ENCODE measurements at places on chromosomes 1 and 21. TPM values are rescaled to one million over a fixed set of nuclear protein-coding genes. Genes with fewer than 3 reads are reported as not detected.

- H3K4me3 ChIP-seq, result no peak overlapping the region
- peaks cover 3% of the 10 kb centered on the region for H3K4me1 ChIP-seq
- DNase-seq, result no peak
- no peaks in the 10 kb centered on the region for H3K36me3 ChIP-seq
- H3K27me3 ChIP-seq, result no peaks in the 10 kb centered on the region
Observed at GRCh38 chr1:231594123-231594522, 32.5 kb upstream of the DISC1 start.

DNA sequence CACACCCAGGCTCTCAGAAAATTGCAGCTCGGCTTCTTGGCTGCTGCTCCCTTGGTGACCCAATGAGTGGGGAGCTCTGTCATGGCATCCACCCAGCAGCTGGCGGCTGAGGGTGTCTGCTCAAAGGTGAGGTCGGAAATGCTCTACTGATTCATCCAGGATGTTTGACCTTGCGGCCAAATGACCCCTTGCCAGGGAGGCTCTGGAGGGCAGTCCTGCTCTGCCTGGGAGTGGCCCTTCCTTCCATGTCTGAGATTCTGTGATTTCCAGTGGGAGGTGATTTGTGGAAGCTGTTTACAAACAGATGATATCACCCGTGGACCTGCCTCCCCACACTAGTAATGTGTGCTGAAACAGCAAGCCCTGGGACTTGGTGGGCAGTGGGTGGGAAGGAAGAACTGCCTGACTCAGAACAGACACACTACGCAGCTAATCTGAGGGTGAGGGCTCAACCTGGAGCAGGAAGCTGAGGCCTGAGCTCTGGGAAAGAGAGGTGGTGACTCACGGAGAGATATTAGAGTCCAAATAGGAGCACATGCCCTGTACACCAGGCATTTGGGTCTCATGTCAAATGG lies 3.0 kb downstream of the CRCT1 start:
- H3K27me3 ChIP-seq, result peaks cover 31% of the 10 kb centered on the region
- no peak for DNase-seq

- DNase-seq, result no peak
- no peaks in the 10 kb centered on the region for H3K27me3 ChIP-seq
- H3K4me3 ChIP-seq, result no peak overlapping the region
- peak overlapping the region; percentile 77 for H3K27ac ChIP-seq
- H3K36me3 ChIP-seq, result no peaks in the 10 kb centered on the region
- peaks cover 13% of the 10 kb centered on the region for H3K4me1 ChIP-seq
Observed at GRCh38 chr1:12552951-12553921, 64.8 kb downstream of the DHRS3 start.

AKR7A3 gene
- not detected for polyA plus RNA-seq

DNA sequence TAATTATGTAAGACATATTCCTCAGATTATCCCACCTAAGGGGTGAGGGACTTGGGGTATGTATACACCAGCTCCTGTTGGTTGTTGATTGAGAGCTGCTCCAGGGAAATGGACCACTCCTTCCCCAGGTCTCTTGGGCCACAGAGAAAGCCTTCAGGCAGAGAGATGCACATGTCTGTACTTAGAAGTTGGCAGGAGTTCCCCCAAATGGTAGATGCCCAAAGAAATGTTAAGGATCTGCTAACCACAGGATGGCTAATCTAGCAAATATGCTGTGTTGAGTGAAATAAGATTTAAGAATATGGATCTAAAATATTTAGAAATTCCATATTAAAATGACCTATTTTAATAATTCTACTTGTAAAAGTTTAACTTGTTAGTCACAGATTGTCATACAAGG lies 100.8 kb upstream of the DNAH14 start:
- DNase-seq, result no peak
- H3K4me3 ChIP-seq, result no peak overlapping the region
- no peak overlapping the region for H3K27ac ChIP-seq

DNA sequence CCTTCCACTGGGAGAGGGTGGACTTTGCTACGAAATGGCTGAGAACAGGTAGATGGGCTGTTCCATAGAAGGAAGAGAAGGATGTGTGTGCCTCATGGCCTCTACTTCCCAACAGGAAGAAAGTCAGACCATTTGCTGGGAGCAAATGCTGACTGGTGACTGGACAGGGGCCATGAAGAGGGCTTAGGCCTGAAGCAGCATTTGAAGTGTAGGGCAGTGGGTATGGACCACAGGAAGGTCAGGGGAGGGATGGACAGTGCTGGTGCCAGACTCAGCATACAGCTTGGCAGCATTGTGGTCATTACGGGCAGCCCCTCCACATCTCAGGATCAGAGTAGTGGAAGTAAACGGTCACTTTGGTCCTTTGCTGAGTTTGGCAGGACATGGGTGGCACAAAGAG lies 275.7 kb downstream of the MATN1 start:
- H3K36me3 ChIP-seq, result no peaks in the 10 kb centered on the region
- H3K27me3 ChIP-seq, result no peaks in the 10 kb centered on the region
- no peak overlapping the region for H3K4me3 ChIP-seq
- H3K4me1 ChIP-seq, result no peaks in the 10 kb centered on the region
- no peak for DNase-seq

DNA sequence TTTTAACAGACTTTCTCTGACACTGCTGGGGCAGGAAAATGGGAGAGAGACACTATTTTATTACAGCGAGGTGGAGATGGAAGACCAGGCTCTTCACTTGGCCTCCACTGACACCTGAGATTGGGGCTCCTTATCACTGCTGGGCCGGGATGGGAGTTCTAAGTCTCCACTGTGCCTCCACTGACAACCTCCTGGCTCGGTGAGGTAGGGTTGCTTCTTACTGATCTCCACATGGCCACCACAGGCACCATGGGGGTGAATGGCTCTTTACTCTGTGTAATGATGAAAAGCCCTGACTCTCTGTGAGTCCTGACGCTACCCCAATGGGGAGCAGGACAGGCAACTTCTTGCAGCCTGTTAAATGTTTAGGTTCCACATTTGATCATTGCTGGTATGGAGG lies 67.7 kb downstream of the ATP1A1 start:
- H3K27ac ChIP-seq, result no peak overlapping the region
- H3K4me3 ChIP-seq, result no peak overlapping the region
- H3K36me3 ChIP-seq, result no peaks in the 10 kb centered on the region
- H3K27me3 ChIP-seq, result no peaks in the 10 kb centered on the region
- H3K4me1 ChIP-seq, result no peaks in the 10 kb centered on the region

SPRR5 gene
- not detected for polyA plus RNA-seq

- H3K27ac ChIP-seq, result no peak overlapping the region
- DNase-seq, result no peak
- H3K4me3 ChIP-seq, result no peak overlapping the region
- H3K36me3 ChIP-seq, result no peaks in the 10 kb centered on the region
- H3K27me3 ChIP-seq, result no peaks in the 10 kb centered on the region
Observed at GRCh38 chr1:110597966-110598365, 8.2 kb downstream of the KCNA2 start.

CRYAA gene
- not detected for polyA plus RNA-seq

GRCh38 chr1:107058245-107059032 lies 2.0 kb downstream of the PRMT6 start:
- H3K27me3 ChIP-seq, result no peaks in the 10 kb centered on the region
- peaks cover 10% of the 10 kb centered on the region for H3K36me3 ChIP-seq
- no peak overlapping the region for H3K27ac ChIP-seq

DNA sequence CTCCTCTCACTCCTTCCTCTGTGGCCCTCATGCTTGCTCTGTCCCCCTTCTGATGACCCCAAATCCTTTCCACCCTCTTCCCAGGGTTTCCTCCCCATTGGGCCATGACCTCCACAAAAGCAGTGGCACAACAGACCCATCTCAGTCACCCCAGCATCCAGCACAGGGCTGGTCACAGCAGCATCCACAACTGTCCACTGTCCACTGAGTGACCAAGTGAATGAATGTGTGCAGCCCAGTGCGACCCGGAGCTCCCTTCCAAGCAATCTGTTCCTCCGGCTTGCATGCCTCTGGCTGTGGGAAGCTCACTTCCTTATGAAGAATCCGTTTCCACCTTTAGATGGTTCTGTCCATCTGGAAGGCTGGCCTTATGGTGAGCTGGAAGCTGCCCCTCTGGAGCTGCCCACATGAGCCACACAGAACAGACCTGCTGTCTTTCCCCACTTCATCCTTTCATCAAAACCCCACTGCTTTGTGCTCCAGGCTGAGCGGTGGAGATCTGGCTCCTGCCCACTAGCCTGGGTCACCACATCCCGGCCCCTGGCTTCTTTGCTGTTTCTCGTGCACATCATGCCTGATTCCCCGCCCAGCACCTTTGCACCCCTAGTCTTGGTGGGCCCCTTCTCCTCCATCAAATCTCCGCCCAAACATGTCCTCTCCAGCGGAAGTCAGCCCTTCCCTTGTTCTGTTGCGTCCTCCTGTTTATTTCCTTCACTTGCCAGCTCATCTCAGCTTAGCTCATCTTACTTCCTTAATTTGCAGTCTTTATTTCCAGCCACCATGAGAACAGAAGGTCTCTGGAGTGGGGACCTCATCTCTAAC lies 56.4 kb downstream of the EDN2 start:
- H3K27me3 ChIP-seq, result no peaks in the 10 kb centered on the region
- no peak for DNase-seq
- no peaks in the 10 kb centered on the region for H3K36me3 ChIP-seq
- H3K4me3 ChIP-seq, result no peak overlapping the region
- H3K4me1 ChIP-seq, result peaks cover 28% of the 10 kb centered on the region
- H3K27ac ChIP-seq, result no peak overlapping the region

DNA sequence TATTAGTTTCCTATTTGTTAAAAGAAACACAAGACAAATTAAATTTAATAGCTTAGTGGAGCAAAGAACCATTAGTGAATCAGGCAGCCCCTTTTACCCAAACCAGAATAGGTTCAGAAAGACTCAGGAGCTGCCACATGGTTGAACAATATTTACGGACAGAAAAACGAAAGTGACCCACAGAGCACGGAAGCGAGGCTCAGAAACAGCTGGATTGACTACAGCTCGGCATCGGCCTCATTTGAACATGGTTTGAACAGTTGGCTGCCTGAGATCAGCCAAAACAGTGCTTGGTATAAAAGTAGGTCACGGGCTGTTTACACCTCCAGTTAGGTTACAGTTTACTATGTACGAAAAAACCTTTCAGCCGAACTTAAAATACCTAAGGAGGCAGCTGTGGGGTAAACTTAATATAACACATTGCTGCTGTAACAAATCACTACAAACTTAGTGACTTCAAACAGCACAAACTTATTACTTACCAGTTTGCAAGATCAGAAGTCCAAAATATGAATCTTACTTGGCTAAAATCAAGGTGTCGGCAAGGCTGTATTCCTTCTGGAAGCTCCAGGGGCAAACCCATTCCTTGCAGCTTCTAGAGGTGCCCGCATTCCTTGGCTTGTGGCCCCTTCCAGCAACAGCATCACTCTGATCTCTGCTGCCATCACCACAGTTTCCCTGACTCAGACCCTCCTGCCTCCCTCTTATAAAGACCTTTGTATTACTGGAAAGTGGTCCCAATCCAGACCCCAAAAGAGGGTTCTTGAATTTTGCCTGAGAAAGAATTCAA lies 11.8 kb downstream of the PADI4 start:
- DNase-seq, result no peak
- H3K36me3 ChIP-seq, result no peaks in the 10 kb centered on the region
- no peak overlapping the region for H3K27ac ChIP-seq

DNA sequence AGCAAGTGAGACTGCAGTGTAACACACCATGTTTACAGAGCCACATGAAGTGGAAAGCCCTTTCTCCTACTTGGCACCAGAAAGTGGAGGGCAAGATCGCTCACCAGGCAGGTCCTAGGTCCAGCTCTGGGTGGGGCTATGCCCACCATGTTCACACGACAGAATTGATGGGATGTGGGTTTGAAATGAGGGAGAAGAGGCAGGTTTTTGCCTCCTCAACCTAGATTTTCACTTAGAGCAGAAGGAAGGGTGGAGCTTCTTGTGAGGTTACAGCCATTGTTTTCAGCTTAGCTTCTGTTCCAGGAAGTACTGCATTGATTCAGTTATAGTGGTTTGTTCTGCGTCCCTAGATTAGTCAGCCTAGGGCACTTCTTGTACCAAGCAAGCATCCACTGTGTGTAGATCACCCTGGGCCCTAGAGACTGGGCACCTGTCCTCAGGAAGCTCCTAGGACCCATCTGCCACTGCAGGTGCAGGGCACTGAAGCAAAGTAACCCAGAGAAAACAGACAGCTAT lies 2.3 kb downstream of the CD53 start:
- no peak overlapping the region for H3K4me3 ChIP-seq
- H3K36me3 ChIP-seq, result no peaks in the 10 kb centered on the region
- DNase-seq, result no peak

GRCh38 chr1:200206340-200206739 lies 178.8 kb downstream of the NR5A2 start:
- no peaks in the 10 kb centered on the region for H3K4me1 ChIP-seq
- H3K27ac ChIP-seq, result no peak overlapping the region
- H3K27me3 ChIP-seq, result no peaks in the 10 kb centered on the region
- no peak for DNase-seq

DNA sequence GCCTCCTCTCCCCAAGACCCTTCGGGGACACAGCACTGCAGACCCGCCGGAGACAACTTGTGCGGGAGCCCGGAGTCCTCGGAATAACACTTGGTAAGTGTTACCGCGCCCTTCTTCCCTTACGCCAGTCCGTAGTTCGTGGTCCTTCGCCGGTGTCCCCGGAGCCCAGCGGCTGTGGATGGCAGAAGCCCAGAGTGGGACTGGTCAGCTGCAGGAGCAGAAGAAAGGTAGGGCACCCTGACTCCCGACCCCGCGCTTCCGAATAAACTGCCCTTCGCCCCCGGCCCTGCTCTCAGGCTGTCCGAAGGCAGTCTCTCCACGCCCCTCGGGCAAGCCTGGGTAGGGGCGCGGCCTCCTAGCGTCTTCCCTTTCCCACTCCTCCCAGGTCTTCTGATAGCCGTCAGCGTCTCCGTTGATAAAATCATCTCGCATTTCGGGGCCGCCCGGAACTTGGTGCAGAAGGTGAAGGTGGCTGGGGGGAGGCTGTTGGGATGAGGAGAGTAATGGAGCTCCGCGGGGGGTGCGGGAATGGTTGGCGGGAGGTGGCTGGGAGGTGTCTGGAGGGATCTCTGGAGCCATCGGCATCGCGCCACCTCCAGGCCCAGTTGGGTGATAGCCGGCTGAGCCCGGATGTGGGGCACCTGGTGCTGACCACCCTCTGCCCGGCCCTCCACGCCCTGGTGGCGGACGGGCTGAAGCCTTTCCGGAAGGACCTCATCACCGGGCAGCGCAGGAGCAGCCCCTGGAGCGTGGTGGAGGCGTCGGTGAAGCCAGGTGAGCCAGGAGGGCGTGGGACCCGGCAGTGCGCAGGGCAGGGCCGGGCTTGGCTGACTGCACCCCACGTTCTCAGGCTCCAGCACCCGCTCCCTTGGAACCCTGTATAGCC lies 4.3 kb downstream of the RUSC1 start:
- peak; percentile 67 for DNase-seq
- peak overlapping the region; percentile 93 for H3K27ac ChIP-seq
- H3K27me3 ChIP-seq, result no peaks in the 10 kb centered on the region
- H3K4me3 ChIP-seq, result peak overlapping the region; percentile 93

DNA sequence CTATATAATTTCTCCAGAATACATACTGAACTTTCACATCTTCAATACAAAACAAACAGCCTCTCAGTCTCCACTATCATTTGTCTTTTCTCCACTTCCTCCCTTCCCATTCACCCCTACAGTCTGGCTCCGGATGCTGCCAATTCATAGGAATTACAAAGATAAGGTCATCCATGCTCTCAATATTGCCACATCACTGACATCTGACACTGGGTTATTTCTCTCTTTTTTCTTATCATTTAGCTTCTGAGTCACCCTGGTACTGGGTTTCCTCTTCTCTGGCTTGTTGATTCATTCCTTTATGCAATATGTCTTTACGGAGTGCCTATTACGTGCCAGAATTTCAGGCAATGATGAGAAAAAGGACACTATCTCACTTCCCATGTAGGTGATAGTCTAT lies 3.1 kb upstream of the SH3BP5L start:
- no peak overlapping the region for H3K27ac ChIP-seq
- no peak for DNase-seq
- H3K27me3 ChIP-seq, result no peaks in the 10 kb centered on the region
- H3K4me1 ChIP-seq, result peaks cover 21% of the 10 kb centered on the region
- H3K4me3 ChIP-seq, result no peak overlapping the region
- peaks cover 4% of the 10 kb centered on the region for H3K36me3 ChIP-seq

Measured in heart left ventricle (tissue), 16 donors.